ENCODE measurements at places on chromosomes 3 and 15.

DNA sequence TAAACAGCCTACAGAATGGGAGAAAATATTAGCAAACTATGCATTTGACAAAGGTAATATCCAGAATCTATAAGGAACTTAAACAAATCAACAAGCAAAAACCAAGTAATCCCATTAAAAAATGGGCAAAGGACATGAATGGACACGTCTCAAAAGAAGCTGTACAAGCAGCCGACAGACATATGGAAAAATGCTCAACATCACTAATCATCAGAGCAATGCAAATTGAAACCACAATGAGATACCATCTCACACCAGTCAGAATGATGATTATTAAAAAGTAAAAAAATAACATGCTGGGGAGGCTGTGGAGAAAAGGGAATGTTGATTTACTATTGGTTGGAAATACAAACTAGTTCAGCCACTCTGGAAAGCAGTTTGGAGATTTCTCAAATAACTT lies 30.7 kb upstream of the PPM1L start:
- DNase-seq = no peak

GRCh38 chr3:187623285-187623814 lies 46.8 kb downstream of the SST start:
- DNase-seq = no peak

GRCh38 chr3:21017115-21017852 lies 733.7 kb downstream of the ZNF385D start:
- DNase-seq = no peak

GRCh38 chr3:59464187-59464586 lies 414.4 kb upstream of the CFAP20DC start:
- no peak for DNase-seq
